ENCODE measurements at places on chromosomes 3 and 15. TPM values are rescaled to one million over a fixed set of nuclear protein-coding genes. Genes with fewer than 3 reads are reported as not detected.

- DNase-seq, result no peak
These were observed 45.8 kb upstream of the IP6K2 start for GRCh38 chr3:48762816-48763215.

- DNase-seq, result no peak
These were observed 44.8 kb downstream of the PDE8A start for GRCh38 chr15:85026304-85027032.

DNA sequence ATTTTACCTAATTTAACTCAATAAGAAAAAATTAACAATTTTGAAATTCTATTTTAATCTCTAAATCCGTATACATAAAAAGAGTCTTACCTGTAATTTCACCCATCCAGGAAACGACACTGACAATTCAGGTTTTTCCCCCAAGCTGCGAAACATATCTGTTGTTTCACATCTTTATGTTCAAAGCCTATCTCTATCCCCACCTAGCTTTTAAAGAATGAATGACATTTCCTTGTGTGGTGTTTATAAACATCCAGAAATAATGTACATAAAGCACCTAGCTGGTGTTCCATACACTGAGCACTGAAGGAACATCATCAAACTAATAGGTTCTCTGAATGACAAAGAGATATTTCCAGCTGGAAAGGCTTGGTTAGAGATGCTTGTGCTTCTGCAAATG is 867.8 kb downstream of the SQOR start:
- DNase-seq, result no peak

DNA sequence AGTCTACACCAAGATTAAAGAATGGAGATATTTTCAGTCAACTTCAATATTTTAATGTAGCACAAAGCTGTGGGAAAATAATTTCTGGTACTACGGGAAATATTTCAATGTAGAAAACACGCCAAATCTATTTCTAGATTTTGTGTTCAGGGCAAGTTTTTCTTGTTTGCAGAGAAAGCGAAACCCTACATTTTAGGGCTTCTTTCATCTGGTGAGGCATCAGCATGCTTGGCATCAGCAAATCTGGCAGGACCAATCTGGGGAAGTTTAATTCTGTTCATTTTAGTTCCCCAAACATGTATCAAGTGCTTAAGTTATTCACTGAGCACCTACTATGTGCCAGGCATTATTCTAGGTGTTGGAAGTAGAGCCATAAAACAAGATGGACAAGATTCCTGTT is 30.3 kb downstream of the CLRN1 start:
- no peak for DNase-seq

Gene USP19
- total RNA-seq, result 59.1 TPM

All from colonic mucosa (tissue), 4 donors.